Tibial nerve (tissue), 4 donors: ENCODE measurements at places on chromosomes 6 and 20.

GRCh38 chr20:32509639-32510066, 75.5 kb downstream of the NOL4L start:
- DNase-seq = no peak

DNA sequence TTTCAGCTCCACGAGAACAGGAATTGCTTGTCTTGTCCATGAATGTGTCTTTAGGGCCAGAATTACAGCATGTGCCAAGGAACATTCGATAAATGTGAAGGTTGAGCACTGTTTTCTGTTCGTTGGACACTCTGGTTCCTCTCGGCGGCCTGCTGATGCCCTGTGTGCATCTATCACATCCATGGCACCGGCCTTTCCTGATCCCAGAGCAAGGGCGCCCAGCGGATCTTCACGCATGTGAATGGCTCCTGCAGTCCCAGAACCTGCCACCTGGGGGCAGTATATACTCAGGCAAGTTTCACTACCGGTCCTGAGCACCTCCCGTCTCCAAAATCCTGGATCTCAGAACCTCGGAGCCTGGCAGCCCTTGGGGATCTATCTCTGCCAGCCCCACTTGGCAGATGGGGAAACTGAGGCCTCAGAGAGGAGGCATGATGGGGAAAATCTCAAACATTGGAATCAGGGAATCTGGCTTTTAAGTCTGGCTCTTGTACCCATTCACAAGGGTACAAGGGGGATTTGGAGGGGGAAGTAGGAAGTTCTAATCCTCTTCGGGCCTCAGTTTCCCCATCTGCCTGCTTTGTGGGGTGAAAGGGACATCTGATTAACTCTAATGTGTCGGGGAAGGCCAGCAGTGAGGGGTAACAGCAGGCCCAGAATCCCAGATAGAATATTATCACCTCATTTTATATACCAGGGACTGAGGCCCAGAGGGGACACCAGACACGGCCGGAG, 4.3 kb upstream of the CEBPB start:
- DNase-seq = peak; percentile 100

DNA sequence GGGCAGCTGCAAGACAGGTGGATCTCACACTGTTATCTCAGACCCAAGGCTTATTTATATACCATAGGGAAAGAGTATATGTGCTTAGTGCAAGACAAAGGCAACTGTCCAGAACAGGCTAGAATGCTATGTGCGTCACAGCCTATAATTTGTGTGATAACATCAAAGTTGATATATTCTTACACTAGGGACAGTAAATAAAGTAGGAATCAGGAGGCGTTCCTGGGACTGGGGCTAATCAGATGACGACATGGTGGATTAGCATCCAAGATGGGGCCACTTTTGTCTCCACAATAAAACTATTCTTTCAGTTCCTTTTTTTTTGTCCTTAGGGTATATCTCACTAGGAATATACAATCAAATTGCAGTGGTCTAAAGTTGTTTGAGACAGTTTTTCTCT, 54.9 kb upstream of the IER3 start:
- no peak for DNase-seq

GRCh38 chr6:143505111-143505510, 6.4 kb downstream of the FUCA2 start:
- no peak for DNase-seq

DNA sequence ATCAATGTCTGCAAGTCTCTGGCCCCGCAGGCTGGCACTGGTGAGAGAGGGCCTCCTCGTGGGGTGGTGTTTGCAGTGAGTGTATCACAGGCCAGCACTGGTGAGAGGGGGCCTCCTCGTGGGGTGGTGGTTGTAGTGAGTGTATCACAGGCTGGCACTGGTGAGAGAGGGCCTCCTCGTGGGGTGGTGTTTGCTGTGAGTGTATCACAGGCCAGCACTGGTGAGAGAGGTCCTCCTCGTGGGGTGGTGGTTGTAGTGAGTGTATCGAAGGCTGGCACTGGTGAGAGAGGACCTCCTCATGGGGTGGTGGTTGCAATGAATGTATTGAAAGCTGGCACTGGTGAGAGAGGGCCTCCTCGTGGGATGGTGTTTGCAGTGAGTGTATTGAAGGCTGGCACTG, 53.3 kb upstream of the SLC22A1 start:
- no peak for DNase-seq

- no peak for DNase-seq
Observed at GRCh38 chr20:15158533-15158932, 821.1 kb upstream of the FLRT3 start.

- no peak for DNase-seq
Observed at GRCh38 chr20:61861054-61861841, 204.4 kb downstream of the TAF4 start.

DNA sequence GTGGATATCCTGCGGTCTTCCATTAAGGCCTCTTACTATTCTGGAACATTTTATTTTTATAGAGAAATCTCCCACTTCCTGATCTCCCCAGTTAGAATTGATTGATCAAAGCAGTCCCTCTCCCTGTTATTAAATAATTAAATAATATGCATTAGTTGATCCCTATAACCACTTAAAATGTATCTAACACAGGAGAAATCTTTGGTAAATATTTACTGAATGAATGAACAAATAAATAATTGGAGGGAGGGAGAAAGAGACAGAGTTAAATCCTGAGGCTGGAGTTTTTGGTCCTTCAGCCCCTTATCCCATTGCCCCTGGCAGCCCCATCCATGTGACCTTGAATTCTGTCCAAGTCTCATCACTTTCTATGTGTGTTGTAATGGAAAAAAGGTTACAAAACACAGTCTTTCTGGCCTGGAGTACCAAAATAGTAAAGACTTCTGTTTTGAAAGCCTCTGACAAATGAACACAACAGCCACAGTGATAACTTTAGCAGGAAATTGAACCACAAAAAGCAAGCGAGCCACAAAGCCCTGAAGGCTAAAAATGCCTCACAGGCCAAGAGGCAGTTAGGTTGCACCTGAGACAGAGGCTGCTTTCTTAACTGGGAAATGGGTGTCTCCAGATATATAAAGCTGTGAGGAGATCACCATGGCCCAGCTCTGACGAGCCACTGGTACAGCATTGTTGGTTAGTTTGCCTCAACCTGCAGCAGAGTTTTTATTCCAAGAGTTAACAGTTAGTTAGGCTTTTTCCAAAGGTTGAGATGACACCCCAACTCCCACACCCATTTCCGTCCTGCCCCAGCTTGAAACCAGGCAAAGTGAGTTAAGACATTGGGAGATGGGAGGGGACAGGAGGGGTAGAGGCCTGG, 11.3 kb downstream of the NT5E start:
- no peak for DNase-seq

GRCh38 chr20:63172726-63173125, 43.2 kb downstream of the YTHDF1 start:
- no peak for DNase-seq

DNA sequence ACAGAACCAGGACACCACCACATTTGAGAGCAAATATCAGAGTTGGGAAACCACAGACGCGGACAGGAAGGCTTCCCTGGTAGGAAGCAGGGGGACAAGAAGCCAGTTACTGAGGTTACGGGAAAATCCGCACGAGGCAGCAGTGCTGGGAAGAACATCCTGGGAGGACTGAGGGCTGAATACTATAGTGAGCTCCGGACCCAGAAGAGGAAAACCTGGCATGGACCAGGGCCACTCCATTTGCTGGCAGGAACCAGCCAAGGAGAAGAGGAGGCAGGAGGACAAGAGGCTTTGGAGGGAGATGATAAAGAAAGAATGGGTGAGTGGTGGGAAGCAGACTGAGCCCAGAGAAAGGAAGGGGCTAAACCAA, 6.1 kb upstream of the DSN1 start:
- no peak for DNase-seq

- no peak for DNase-seq
Observed at GRCh38 chr20:50605136-50605535, 86.2 kb downstream of the RIPOR3 start.

GRCh38 chr6:168147205-168147738, 68.3 kb upstream of the FRMD1 start:
- DNase-seq = no peak

DNA sequence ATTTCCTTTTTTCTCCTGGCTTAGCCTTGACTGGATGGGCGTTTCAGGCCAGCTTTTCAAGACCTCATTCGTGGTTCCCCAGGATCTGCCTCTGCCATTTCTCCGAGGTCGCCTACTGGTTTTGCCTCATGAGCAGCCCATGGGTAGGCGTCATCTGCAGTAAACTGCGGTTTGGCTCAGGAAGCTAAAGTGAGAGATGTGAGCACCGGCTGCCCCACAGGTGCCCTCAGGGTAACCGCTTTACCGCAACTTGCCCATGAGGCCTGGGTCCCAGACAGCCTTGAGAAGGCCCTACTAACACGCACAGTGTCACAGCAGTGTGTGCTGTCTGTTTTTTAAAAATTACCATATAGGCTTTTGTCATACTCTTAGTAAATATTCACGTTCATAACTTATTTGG, 53.4 kb upstream of the TBXT start:
- DNase-seq = no peak

- no peak for DNase-seq
Observed at GRCh38 chr20:24488064-24488799, 18.8 kb downstream of the SYNDIG1 start.

GRCh38 chr6:111573892-111574797, 31.5 kb downstream of the TRAF3IP2 start:
- DNase-seq = no peak

DNA sequence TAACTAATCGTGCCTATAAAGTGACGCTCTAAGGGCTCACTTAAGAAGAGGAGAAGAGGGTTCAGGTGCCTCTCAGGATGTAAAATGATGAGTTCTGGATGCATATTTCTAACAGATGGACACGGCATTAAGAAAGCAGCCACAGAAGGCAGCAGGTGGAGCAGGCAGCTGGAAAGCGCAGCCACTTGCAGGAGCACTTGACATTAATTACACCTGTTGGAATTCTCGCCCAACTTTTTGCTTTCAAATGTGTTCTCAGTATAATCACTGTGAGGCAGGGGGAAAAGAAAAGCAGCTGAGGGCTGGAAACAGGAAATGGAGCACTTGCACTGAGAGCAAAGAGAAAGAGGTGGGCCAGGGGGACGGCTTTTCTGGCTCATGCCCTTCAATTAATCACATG, 164.2 kb downstream of the NKAIN2 start:
- DNase-seq = no peak

- DNase-seq = no peak
Observed at GRCh38 chr6:14682812-14683211, 563.1 kb upstream of the JARID2 start.

DNA sequence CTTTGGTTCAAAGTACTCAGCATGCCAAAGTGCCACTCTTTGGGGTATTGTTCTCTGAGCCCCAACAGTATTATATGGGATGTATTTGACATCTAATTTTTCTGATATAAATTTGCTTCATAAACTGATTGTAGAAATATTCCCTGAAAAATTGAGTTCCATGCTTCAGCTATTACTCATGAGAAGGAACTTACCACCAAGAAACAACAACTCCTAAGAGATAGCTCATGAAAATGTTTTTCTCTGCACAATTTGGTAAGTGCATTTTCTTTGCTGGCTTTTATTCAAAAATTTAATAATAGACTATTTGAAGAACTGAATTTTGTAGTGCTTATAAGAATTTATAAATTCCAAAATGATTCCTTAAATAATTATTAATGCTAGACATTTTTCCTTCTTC, 12.8 kb upstream of the TPD52L1 start:
- no peak for DNase-seq

- no peak for DNase-seq
Observed at GRCh38 chr20:12721636-12722035, 287.1 kb upstream of the SPTLC3 start.

DNA sequence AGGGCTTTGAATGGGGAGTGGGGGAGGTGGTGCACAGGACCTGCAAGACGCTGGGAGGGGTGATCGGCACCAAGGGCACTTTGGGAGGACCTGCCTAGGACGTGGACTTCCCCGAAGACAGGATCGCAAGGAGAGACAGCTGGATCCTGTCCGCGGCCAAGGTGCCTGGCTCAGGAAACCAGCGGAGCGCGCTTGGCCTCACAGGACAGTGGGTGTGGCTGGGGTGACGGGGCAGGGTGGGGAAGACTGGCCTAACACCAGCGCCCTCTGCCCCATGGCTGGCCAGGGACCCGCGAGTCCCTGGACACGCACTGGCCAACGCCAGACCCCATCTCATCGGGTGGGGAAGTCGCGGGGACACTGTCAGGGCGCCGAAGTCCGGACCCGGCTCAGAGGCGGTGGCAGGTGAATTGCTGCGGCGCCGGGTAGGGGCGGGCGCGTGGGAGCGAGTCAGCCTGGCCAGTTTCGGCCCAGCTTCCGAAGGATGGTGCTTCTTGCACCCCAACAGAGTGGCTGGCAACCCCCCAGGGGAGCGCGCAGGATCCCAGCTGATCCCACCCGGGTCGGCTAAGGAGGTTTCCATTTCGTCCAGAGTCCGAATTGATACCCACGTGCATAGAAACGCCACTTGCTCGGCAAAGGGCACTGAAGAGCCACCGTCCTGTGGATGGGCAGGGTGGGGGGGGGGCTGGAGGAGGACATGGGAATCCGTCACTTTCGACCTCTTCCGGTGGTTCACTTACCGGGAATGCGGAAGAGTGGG, 785 bp upstream of the THBD start:
- DNase-seq = no peak

GRCh38 chr20:24743641-24744040, 205.4 kb upstream of the CST7 start:
- DNase-seq = no peak

- DNase-seq = no peak
Observed at GRCh38 chr20:33231237-33231636, 4.6 kb upstream of the BPIFA1 start.

DNA sequence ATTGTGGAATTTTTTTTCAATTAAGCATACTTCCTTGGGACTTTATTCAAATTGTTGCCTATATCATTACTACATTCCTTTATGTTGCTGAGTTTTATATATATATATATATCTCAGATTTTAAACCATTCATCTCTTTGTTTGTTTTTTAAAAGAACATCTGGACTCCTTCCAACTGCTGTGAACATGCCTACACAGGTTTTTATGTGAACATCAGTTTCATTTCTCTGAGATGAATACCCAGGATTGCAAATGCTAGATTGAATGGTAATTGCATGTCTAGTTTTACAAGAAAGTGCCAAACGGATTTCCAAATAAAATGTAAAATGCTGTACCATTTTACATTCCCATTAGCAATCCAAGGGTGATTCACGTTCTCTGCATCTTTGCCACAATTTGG, 1289.3 kb downstream of the HACE1 start:
- DNase-seq = no peak

DNA sequence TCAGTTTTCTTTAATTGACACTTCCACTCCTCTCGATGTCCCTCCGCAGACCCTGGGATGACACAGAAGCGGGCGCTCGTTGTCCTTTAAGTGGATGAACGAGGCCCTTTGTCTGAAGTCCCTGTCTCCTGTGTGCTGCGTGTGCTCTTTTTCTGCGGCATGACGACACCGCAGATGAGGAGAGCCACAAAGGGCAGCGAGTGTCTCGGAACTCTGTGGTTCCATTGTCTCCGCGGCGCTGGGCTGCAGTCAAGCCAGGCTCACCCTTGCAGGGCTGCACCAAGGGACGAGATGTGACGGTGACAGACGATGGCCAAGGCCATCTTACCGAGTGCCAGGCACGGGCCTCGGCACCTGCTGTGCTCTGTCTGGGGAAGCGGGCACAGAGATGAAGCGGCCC, 10.6 kb downstream of the PRR18 start:
- DNase-seq = no peak
